Activated naive CD8-positive, alpha-beta T cell treated with anti-CD3 and anti-CD28 coated beads, Interleukin-2, amount 50 U/mL, for 24 hours (primary cell): ENCODE measurements at places on chromosomes 1 and 21.

- no peak for DNase-seq
Observed at GRCh38 chr1:86852289-86852688, 61.6 kb downstream of the SELENOF start.

GRCh38 chr1:73587080-73587479, 610.9 kb downstream of the LRRIQ3 start:
- no peak for DNase-seq

DNA sequence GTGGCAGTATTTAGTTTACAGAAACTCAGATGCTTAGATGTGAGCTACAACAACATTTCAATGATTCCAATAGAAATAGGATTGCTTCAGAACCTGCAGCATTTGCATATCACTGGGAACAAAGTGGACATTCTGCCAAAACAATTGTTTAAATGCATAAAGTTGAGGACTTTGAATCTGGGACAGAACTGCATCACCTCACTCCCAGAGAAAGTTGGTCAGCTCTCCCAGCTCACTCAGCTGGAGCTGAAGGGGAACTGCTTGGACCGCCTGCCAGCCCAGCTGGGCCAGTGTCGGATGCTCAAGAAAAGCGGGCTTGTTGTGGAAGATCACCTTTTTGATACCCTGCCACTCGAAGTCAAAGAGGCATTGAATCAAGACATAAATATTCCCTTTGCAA, 59.7 kb upstream of the ZNF326 start:
- DNase-seq, result no peak

- no peak for DNase-seq
Observed at GRCh38 chr1:57741521-57741920, 317.7 kb upstream of the DAB1 start.

DNA sequence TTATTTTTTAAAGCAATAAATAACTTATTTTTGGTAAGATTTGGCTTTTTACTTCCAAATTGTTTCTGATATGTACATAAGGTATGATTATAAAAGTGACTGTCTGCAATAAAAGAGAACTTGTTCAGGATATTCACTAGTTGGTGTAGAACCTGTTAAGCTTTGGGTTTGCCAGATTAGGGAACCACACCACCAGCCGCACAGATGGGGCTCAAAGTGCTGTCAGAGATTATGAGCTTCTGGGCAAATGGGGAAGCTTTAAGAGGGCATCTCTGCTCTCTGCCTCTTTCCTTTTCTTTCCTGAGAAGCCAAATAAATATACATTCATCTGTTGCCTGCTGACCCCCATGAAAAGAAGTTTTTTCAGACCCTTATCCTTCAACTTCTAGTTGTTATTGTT, 25.4 kb downstream of the IVNS1ABP start:
- DNase-seq, result no peak

GRCh38 chr1:205812271-205812877, 624 bp downstream of the SLC41A1 start:
- peak; percentile 23 for DNase-seq
